ENCODE measurements at places on chromosomes 5 and 9. TPM values are rescaled to one million over a fixed set of nuclear protein-coding genes. Genes with fewer than 3 reads are reported as not detected.

ANKH gene
- total RNA-seq: 35.8 TPM

PPP2R2B gene
- total RNA-seq: 5.1 TPM

CMYA5 gene
- total RNA-seq: 739 TPM

SGTB gene
- total RNA-seq: 8.3 TPM

DNA sequence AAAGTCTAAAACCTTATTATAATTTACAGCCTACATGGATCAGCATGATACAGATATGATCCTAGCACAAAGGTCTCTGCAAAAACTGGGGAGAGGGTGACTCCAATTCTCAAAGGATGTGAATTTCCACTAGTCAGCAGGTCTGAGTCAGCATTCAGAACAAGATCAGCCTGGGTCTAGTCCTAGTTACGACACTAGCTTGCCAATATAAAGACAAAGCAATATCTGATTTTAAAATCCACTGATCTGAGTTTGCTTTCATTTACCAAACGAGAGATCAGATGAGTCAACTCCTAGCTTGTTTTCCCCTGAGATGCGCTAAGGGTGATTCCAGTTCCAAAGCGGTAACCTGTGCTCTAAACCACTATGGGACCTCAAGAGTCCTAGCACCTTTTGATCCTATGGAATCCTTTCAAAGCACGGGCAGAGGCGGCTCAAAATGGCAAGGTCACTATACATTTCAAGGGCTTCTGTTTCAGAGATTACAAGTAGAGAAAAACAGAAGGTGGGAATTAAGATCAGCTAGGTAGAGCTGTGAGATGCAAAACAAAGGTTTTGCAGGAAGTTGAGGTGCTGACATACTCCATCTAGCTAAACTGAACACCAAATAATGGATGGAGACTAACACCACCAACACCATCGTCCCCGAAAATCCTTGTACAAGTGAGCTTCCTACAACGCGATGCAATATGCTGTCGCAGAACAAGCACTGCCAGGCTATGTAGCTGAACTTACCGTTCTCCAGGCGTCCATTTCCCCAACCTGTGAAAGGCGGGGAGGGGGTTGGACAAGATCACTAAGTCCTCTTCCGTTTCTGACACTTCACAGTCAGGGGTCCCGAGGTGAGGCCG is 906 bp downstream of the SLC25A51 start:
- no peak for DNase-seq

Measured in tongue (tissue), 3 donors.